ENCODE measurements at places on chromosomes 6 and 20.

- DNase-seq: no peak
Observed at GRCh38 chr6:97394160-97394748, 111.2 kb upstream of the MMS22L start.

DNA sequence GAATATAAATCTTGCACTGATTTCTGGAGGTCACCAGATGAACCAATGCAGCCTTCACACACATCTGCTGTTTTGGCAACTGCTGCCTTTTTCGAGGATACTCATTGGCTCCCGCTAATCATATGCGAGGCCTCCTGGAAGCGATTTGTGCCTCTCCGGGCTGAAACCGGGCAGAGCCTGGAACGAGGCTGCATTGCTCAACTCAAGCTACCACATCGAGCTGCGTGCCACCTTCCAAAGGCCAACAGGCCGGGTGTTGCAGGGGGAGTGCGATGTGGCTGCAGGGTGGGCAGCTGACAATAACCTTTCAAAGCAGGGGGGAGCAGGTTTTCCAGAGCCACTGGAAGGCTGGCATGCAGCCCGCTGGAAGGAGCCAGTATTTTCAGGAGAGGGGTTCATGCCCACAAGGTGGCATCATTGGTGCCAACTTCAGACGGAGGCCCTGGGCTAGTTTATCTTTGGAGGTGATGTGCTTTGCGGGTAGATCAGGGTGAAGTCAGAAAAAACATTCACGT is 122.6 kb upstream of the IFNGR1 start:
- DNase-seq: no peak

DNA sequence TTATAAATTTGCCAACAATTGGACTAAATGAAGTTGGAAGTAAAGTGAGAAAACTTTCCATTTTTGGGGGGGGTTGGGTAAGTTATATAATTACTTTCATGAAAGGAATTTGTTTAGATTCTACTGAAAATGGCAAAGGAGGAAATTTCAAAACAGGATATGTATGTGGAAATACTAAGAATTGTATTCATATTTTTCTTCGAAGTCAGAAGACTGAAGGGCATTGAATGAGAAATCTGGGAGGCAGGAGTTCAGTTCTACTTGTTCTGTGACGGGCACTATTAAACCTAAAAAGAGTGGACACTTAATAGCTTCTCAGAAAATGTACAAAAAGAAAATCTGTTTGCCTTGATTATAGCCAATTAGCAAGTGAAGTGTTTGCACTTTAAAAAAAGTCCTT is 114.7 kb downstream of the PRIM2 start:
- no peak for DNase-seq

DNA sequence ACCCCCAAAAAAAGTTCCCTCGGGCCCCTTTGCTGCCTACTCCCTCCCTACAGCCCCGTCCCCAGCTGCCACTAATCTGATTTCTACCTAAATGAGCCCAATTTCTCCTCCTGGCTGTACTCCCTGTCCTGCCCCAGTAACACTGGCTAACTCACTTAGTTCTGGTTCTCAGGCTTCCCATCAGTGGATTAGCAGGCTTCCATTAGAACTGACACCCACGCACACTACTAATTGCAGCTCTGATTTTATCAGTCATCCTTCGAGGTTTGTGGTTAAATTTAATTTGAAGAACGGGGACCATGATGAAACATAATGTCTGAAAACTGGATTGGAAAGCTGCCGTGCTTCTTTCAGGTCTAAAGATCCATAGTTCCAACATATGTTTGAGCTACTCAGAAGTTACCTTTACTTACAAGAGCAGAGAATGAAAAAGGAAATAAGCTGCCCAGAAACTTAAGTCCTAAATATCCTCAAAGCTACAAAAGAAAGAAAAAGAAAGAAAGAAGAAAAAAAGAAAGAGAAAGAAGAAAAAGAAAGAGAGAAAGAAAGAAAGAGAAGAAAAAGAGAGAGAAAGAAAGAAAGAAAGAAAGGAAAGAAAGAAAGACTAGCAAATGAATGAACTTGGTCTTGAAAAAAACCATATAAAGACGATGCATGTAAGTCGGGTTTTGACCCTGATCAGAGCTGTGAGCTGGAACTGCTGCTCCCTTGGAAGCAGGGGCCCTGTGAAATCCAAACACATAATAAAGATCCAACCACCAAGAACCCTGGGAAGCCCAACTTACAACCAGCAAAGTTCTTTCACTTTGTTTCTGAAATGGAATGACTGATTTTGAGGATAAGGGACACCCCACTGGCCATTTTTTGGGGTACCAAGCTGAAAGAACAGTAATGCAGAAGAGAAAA is 51.7 kb downstream of the CNKSR3 start:
- DNase-seq: no peak

DNA sequence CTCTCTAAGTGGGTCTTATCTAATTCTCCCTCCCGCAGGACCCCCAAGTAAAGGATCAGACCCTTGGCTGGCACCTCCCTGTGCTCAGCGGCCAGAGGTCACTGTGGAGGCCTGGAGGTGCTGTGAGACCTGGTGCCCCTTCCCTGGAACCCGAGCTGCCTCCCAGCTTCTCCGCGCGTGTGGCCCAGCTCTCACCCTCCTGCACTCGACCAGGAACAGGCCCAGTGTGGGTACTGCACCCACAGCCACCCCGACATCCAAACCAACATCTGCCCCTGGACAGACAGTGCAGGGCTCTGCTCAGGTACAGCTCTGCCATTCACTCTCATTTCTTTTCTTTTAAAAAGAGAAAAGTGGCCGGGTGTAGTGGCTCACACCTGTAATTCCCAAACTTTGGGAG is 42.4 kb downstream of the TMEM242 start:
- DNase-seq: no peak

Data from anterior cingulate cortex (tissue), 58 donors.